ENCODE measurements at places on chromosomes 13 and 19.

GRCh38 chr19:5503598-5503997 lies 48.4 kb downstream of the ZNRF4 start:
- DNase-seq, result no peak

- no peak for DNase-seq
These were observed 364.7 kb downstream of the ENOX1 start for GRCh38 chr13:43422116-43422515.

- DNase-seq, result no peak
These were observed 21.7 kb downstream of the EDNRB start for GRCh38 chr13:77896977-77897376.

DNA sequence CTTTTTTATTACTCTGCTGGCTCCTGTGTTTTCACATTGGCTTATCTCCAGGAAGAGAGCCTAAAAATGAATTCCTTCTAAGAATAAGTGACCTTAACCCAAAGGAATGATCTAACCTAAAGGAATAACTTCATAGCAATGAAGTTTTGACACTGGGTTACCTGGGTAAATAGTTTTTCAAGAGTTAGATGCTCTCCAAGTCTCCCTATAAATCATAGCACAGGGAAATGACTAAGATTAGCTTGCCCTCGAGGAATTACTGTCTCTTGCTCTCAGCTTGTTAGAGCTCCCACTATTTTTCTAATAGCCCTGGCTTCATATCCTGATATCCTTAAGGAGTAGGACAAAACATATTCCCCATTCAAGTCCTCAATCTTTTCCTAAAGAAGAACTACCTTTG lies 66.3 kb downstream of the SPRY2 start:
- DNase-seq, result no peak

DNA sequence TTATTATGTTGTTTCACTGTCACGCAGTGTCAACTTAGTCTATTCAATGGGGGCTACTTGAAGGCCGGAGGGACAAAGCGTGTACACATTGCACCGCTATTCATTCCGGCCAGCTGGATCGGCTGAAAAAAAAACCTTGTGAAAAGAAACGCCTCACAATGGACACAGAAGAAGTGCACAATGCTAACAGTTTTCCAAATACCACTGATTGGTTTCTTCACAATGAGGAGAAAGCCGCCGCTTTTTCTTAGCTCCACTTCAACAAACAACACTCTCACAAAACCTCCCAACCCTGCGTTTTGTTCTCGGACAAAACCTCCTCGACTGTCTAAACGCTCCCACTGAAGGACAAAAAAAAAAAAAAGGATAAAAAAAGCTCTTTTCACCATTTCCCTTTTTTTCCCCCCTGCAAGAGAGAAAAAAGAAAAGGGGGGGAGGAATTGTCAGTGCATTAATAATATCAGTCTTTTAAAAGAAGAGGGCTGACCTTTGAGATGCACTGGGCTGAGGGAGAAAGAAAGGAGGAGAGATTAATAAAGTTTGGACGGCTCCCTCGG lies 5.4 kb downstream of the SOX21 start:
- DNase-seq, result peak; percentile 24

DNA sequence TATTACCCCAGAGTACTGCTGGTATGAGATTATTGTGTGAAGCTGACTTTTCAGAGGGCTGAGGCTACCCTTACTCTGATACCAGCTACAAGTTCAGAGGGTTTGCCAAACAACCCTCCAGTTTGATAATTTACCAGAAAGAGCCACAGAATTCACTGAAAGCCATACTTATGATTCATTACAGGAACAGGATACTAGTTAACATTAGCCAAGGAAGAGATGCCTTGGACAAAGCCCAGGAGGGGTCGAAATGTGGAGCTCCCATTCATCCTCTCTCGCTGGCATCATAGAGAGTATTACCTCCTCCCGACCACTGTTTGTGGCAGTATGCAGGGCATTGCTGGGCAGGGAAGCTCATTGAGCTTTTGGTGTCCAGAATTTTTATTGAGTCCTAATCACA lies 364.3 kb downstream of the KCNRG start:
- DNase-seq, result no peak

- DNase-seq, result no peak
These were observed 485.6 kb downstream of the MYO16 start for GRCh38 chr13:109114991-109115390.

- no peak for DNase-seq
These were observed 410 bp downstream of the PIN1 start for GRCh38 chr19:9835507-9835949.

DNA sequence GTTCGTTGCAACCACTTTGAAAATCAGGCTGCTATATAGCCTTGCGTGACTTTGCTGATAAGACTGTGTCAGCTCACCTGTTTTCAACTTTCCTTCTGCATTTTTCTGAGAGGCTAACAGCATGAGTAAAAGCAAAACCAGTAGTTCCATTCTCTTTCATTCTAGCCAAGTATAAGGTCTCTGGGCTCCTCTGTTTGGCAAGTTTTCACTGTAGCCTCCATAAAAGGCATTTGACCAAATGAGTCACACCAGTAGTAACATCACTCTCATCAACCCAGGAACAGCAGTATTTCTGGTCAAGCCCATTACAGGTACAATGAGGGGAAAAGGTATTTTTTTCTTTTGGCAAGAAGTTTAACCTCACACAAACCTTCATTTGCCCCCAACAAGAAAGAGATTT lies 1149.8 kb upstream of the MIR17HG start:
- DNase-seq, result no peak

DNA sequence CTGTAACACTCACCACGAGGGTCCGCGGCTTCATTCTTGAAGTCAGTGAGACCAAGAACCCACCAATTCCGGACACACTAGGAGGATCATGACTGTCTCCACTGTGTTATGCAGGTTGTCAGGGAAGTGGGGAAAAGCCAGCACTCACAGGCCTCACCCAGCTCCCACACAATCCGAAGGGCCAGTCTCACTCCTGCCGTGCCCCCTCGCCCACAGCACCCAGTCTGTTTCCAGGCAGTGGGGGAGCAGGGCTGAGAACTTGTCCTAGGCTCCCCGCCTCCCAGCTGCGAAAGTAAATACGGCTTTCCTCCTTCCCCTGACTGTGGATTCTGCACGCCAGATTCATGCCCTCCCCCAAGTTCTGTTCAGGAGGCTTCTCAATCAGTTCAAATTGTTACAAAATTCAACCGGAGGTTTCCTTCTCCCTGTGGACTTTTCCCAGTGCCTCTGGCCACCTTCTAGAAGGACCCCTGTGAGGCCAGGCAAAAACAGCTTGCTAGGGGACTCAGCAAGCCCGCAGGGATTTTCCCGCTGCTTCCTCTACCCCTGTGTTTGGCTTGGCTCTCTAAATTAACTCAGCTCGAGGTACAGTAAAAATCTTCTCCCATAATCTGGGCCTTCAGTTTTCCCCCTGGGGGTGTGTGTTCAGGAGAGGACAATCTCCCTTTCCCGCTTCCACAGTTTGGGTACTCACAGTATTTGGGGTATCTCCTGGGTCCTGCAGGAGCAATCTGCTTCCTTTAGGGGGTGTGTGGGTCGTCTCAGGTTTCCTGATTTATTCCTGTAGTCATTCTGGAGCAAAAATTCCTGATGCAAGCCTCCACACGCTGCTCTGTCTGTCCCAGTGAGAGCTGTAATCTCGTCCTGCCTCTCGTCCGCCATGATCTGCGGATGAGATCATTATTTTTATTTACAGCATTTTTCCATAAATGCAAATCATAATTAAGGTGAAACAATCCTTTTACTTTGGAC lies 899.8 kb downstream of the GPC5 start:
- no peak for DNase-seq

GRCh38 chr13:102035969-102036368 lies 365.9 kb downstream of the FGF14 start:
- DNase-seq, result no peak

DNA sequence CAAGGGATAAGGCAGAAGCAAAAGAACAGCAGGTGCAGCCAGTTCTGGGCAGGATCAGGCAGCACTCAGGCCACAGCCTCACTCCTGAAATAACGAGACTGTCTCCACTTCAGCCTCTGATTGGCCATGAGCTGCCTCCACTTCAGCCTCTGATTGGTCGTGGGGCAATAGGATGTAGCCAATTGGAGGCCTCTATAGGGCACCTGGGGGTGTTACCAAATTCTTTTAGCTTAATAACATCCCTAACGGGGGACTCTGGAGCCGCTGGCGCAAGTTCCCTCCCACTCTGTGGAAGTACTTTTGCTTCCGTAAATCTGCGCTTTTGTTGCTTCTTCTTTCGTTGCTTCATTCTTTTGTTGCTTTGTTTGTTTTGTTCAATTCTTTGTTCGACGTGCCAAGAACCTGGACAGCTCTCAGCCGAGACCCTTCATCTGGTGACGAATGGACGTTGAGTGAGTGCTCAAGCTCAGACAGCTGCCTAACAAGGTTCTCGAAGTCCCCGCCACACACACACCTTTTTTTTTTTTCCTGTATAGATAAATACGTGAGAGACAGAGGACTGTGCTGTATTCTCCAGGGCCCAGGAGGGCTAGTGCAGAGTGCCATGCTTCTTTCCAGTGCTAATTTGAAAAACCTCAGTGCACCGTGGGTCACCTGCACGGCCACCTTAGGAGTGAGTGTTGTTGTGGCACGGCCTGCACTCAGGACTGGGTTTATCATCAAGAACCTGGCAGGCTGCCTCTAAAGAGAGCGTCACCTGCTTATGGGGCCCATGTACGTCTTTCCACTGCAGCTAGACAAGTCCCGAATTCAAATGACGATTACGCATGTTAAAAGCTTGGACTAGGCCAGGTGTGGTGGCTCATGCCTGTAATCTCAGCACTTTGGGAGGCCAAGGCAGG lies 32.0 kb upstream of the TUBGCP3 start:
- DNase-seq, result peak; percentile 44

GRCh38 chr19:58317476-58318072 lies 9.2 kb upstream of the ZSCAN22 start:
- DNase-seq, result no peak

DNA sequence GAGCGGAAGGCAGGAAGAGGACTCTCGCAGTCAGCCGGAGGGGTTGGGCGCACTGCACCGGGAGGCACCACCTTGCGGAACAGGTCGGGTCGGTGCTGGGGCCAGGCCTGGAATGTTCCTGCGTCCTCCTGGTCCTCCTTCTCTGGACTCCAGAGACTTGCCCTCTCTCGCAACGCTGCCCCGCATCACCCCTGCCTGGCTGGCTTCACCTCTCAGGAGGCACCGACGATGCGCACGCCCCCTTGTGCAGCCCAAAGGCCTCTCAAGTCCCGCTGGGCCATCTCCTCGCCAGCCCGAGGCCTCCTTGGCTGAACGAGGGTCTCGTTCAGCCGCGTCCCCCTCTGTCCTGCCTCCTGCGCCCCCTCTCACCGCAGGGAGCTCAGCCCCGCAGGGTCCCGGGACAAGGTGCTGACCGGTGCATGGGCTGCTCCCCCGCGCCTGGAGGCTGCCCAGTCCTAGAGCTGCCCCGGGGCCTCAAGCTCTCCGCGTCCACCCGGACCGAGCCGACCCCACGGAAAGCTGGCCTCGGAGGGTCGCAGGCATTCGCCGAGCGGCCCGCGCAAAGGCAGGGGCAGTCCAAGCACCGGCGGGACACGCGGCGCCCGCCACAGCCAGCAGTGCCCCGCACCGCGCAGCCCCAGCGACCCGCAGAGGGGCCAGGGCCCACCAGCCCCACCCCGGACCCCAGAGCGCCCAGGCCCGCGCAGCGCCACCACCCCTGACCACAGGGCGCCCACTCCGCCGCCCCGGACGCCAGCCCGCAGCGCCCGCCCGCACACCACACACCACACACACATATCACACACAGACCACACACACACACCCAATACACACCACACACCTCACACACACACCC lies 133.8 kb downstream of the CRYL1 start:
- DNase-seq, result no peak

- DNase-seq, result peak; percentile 22
These were observed 64.3 kb downstream of the SPRY2 start for GRCh38 chr13:80276371-80277289.

- peak; percentile 87 for DNase-seq
These were observed 155.6 kb downstream of the TM9SF2 start for GRCh38 chr13:99656844-99657381.

- DNase-seq, result no peak
These were observed 1.9 kb downstream of the CCNE1 start for GRCh38 chr19:29813642-29814041.

DNA sequence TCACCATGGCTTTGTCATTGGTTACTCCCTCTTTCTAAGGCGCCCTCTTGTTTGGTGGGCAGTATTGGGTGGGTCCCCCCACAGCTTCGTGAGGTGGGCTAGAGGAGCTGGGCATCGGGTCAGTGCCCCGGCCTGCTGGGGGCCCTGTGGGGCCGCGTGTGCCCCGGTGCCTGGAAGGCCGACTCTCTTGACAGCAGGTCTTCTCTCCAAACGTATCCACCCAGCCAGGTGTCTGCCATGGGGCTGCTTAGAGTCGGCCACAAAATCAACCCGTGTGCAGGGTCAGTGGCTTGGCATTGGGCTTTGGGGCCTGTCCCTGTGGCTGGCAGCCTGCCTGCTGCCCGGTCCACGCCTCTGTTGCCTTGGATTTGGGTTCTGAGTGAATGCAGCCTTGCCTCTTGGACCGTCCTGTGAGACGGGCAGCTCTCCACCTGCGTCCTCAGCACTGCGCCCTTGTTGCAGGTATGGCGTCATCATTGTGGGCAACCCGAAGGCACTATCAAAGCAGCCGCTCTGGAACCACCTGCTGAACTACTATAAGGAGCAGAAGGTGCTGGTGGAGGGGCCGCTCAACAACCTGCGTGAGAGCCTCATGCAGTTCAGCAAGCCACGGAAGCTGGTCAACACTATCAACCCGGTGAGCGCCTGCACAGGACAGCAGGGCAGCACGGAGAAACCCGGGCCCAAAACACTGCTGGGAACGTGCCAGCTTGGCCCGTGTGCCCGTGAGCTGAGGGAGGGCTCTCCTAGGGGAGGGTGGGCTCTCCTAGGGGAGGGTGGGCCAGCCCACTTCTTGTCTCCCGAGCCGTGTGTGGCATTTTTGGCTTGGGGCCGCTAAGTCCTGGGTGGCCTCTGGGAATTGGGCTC lies 31.4 kb downstream of the UPF1 start:
- no peak for DNase-seq

GRCh38 chr19:55198651-55199050 lies 10.7 kb downstream of the PTPRH start:
- no peak for DNase-seq

DNA sequence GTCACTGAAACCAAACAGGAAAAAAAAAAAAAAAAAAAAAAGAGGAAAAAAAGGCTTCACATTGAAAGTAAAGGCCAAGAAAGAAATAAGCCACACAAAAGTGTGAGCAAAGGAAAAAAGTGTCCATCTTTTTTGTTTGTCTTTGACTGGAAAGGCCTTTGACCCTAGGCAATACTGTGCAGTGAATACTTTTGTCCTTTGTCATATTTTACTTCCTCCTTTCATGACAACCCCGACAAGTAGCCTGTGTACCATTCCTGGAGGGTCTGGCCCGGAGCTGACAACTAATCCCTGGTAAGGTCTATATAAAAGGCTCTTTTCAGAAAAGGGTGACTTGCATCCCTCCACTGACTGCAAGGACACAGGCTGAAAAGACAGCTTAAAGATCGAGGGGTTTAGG lies 12.9 kb upstream of the MICU2 start:
- no peak for DNase-seq

Measured in G401 (cell line).